Amniotic stem cell (primary cell): ENCODE measurements at places on chromosomes 12 and 14.

DNA sequence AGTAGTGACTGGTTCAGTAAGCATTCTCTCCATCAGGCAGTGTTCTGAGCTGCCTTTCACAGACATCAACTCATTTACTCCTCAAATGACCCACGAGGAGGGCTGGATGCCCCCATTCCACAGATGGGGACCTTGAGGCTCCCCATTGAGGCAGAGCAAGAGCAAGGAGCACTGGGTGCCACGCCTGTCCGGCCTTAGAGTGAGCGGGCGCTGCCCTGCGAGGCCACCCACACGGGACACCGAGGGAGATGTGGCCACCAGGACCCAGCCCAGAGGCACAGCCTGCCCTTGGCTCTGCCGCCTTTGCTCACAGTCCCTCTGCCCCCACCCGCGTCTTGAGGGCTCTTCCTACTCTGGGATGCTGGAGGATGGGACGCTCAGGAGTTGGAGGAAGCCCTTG, 3.0 kb downstream of the FBRSL1 start:
- DNase-seq, result no peak

GRCh38 chr12:124861492-124861891, 2.2 kb downstream of the SCARB1 start:
- no peak for DNase-seq

- DNase-seq, result no peak
Measured at GRCh38 chr12:48199774-48200221, 3.3 kb downstream of the OR10AD1 start.

GRCh38 chr14:51482102-51482501, 169.6 kb upstream of the FRMD6 start:
- DNase-seq, result no peak

- no peak for DNase-seq
Measured at GRCh38 chr12:50640321-50640939, 123.5 kb upstream of the ATF1 start.
